ENCODE measurements at places on chromosomes 5 and 9.

DNA sequence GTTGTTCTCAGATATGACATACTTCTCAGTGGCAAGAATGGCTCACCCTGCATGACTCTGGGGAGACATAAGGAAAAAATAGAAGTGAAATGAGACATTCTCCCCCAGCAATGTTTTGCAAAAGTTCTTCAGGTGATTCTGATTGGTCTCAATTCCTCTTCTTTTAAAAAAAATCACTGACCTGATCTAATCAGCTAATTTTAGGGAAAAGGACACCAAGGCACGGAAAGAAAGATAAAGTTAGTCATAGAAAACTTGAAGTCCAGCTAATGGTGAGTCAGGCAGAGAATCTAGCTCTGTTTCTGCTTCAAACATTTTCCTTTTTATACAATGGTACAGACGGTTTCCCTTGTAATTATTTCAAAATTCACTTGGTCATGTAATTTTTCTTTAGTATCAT is 1018.9 kb upstream of the ARRDC3 start:
- no peak for DNase-seq

DNA sequence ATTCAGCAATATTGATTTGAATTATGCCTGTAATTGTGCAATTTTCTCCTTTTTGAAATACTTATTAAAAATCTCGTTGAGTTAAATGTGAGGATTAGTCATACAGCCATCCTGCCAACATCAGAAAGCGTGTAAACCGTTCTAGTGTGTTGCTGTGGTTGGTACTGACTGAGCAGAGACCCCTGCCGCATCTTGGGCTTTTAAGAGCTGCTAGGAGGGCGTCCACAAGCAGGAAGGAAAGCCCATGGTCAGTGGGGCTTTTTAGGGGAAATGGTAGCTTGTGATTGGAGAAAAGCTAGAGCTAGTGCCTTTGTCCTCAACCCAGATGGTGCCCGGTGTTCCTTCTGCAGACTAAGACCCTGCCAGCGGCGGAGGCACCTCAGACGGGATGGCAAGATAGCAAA is 1.3 kb downstream of the SDHA start:
- no peak for DNase-seq

DNA sequence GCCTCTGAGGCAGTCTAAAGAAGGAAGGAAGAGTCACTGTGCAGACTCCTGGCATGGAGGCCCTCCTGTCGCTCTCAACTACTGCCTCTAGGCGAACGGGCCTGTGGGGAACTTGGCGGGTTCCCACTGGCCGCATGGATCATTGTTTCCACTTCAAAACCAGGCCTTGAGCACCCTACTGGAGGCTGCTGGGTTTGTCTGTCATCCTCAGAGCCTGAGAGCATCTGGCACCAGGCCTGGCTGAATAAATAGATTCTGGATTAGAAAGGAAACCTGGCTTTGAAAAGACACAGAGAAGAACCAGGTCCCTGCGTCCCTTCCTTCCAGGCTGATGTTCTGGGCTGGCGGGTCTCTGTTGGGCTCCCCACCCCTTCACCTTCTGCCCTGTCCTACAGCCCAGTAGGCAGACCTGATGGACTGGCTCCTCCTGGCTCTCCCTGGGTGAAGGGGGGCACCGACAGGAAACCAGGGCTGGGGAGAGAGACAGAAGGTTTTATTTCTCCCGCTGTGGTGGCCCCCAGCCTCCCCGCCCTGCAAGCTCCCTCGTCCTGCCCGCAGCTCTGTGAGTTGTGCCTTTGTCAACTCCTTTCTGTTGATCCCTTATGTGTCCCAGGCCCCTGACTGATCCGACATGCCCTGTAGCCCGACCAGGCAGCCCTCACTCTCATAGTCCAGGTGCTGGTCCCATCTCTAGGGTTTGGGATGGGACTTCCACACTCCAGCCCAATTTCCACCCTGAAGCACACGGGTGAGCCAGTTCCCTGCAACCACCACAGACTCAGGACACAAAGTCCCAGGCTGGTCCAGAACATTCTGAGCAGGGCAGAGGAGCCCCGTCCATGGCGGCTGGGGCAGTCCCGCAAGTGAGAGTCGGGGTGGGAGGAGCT is 50.1 kb downstream of the ADAMTS2 start:
- no peak for DNase-seq

DNA sequence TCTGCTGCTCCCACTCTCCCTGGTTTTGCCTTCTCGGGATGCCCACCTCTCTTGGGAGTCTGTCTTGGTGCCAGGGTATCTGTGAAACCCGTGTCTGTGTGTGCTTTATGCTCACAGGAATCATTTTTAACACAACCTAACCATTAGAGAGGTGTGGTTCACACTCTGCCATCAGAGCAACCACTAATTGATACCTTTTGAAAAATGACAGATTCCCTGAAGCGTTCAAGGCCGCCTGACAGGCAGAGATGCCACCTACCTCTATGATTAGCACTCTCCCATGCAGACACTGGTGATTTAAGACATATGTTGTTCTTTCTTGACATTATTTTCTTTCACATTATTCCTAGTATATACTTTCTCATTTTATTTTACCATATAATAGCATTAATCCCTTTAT is 207.3 kb upstream of the SGCD start:
- DNase-seq, result no peak

DNA sequence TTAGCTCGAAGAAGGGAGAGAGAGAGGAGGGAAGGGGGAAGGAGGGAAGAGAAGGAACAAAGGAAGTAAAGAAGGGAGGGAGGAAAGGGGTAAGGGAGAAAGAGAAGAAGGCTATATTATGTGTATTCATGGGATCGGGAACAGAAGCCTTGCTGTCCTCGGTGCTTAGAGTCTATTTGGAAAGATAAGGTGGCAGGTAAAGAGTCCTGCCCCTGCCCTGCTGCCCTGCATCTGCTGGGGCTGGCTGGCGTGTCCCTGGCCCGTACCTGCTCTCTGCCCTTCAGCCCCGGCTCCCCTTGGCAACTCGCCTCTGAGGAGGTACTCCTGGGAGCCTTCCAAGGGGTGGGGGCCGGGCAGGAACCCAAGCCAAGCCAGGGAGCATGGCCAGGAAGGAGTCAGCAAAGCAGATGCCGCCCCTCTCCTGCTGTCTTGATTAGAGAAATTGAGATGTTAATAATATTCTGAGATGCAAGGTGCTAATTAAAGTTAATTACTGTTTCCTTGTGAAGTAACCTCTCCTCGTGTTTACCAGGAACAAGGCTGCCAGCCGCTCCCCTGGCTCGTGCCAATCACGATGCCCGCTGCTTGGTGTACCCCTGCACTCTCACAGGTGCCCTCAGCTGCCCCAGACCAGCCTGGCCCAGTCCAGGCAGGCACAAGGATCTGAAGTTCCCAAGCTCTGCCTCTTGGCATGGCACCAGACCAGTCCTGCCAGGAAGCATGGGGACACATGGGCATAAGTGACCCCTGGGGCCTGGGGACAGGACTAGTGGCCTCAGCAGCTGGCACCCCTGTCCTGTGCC is 36.6 kb downstream of the PCDH1 start:
- DNase-seq, result peak; percentile 65

- no peak for DNase-seq
These were observed 163.6 kb upstream of the SPEF2 start for GRCh38 chr5:35454011-35454525.

DNA sequence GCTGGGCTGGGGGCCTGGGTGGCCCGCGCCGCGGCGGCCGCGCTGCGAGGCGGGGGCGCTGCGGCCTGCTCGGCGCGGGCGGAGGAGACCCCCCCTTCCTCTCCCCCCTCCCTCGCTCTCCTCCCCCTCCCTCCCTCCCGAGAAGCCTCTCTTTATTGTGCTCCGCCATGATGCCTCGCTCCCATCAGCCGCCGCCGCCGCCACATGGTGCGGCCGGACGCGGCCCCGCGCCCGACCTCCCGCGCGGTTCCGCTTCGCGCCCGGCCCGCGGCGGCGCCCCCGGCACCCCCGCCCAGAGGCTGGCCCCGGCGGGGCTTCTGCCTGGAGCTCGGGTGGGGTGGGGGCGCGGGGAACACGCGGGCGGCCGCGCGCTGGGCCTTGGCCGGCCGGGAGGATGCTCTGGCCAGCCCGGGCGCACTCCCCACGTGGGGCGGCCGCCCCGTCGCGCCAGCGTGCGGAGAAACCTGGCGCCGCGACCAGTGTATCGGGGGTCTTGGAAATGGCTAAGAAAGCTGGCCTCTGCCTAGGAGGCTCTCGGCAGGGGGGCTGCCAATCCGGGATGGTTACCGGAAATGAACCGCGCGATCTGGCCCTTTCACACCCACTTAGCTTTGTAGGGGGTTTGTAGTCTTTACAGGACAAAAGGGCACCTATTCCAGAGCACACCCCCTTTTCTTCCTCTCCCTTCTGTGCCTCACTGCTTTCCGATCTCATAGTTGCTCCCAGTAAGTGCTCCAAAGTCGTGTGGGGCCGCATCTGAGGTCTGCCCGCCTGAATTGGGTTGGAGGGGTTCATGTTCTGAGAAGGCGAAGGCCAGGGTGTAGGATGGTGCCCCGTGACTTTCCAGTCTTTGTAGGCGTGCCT is 1.0 kb downstream of the SET start:
- peak; percentile 21 for DNase-seq

DNA sequence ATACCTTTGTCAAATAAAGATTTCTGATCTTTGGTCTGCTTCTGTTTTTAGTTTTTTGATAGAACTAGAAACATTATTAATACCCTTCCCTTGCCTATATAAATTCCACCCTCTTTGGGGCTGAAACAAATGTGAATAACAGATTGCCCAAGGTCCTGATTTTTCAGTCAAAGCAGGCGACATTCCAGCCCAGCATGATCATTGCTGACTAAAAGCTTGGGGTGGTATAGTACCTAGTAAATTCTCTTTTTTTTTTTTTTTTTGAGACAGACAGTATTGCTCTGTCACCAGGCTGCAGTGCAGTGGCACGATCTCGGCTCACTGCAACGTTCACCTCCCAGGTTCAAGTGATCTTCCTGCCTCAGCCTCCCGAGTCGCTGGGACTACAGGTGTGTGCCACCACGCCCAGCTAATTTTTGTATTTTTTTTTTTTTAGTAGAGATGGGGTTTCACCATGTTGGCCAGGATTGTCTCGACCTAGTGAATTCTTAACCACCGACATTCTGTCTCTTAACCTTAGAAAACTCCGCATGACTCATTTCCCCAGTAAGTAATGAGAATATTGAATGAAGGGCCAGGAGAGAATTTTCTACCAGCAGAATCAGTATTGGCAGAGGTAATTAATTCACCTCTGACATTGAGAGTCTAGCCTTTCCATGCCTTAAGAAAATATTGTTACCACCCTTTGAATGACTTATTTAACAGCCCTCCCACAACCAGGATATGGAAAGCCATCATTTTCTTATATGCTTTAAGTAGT is 226.4 kb downstream of the GNA14 start:
- no peak for DNase-seq

DNA sequence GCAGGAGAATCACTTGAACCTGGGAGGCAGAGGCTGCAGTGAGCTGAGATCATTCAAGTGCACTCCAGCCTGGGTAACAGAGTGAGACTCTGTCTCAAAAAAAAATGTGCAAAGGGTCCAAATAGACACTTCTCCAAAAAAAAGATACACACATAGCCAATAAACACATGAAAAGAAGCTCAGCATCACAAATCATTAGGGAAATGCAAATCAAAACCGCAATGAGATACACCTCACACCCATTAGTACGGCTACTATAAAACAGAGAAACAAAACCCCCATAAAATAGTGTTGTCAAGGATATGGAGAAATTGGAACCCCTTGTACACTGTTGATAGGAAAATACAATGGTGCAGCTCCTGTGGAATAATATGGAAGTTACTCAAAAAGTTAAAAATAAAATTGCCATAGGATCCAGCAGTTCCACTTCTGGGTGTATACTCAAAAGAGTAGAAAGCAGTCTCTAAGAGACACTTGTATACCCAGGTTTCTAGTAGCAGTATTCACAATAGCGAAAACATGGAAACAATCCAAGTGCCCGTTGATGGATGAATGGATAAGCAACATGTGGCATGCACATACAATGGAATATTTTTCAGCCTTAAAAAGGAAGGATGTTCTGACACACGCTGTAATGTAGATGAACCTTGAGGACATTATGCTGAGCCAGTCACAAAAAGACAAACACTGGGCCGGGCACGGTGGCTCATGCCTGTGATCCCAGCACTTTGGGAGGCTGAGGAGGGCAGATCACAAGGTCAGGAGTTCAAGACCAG is 57.2 kb upstream of the PPARGC1B start:
- no peak for DNase-seq

GRCh38 chr5:173483160-173483559 is 133.3 kb downstream of the BOD1 start:
- no peak for DNase-seq

DNA sequence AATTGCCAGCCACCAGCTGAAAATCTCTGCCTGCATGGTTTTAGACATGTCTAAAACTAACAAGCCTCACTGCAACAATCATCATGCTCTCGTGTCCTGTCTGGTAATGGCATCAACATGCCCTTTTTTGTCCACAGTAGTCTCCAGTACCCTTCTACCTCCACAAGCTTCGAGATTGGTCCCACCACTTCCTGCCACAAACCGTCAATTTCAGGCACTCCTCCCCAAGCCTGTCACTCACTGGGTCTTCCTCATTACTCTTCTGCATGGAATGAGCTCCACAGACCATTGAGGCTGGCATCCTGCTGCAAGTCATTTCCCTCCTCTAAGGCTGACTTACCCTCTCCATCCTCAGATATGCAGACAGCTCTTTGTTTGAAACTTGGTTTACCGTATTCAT is 9.0 kb downstream of the LPAR1 start:
- no peak for DNase-seq

- no peak for DNase-seq
These were observed 670 bp downstream of the EDIL3 start for GRCh38 chr5:84383816-84384603.

GRCh38 chr9:88270413-88270812 is 117.8 kb upstream of the SPIN1 start:
- DNase-seq, result no peak

DNA sequence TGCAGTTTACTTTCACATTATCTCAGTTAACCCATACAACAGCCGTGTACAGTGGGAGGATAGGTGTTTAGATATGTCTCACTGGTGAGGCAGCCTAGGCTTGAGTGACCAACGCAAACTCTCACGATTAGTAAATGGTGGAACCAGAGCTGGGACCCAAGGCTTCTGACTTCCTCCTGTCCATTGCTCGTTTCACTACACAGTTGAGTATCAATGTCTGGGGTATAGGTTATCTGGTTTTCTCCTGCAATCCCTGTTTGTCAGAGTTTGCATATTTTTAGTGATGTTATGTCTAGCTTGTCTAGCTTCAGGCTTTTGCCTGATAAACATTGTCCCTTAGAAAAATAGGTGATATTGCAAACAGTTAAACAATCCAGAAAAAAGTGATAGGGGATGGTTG is 62.6 kb downstream of the NUP214 start:
- DNase-seq, result no peak

GRCh38 chr5:86623785-86624483 is 6.2 kb downstream of the COX7C start:
- no peak for DNase-seq

- no peak for DNase-seq
These were observed 9.3 kb upstream of the TRIM36 start for GRCh38 chr5:115179030-115179393.

- no peak for DNase-seq
These were observed 122.8 kb upstream of the MAP3K1 start for GRCh38 chr5:56692359-56693219.

GRCh38 chr5:122981846-122982245 is 54.7 kb downstream of the PPIC start:
- DNase-seq, result no peak
